ENCODE measurements at places on chromosomes 12 and 14. TPM values are rescaled to one million over a fixed set of nuclear protein-coding genes. Genes with fewer than 3 reads are reported as not detected.

- DNase-seq, result no peak
Observed at GRCh38 chr12:5123921-5124320, 80.2 kb downstream of the KCNA5 start.

GRCh38 chr14:95185033-95185766 lies 27.9 kb upstream of the DICER1 start:
- DNase-seq, result peak; percentile 70

DNA sequence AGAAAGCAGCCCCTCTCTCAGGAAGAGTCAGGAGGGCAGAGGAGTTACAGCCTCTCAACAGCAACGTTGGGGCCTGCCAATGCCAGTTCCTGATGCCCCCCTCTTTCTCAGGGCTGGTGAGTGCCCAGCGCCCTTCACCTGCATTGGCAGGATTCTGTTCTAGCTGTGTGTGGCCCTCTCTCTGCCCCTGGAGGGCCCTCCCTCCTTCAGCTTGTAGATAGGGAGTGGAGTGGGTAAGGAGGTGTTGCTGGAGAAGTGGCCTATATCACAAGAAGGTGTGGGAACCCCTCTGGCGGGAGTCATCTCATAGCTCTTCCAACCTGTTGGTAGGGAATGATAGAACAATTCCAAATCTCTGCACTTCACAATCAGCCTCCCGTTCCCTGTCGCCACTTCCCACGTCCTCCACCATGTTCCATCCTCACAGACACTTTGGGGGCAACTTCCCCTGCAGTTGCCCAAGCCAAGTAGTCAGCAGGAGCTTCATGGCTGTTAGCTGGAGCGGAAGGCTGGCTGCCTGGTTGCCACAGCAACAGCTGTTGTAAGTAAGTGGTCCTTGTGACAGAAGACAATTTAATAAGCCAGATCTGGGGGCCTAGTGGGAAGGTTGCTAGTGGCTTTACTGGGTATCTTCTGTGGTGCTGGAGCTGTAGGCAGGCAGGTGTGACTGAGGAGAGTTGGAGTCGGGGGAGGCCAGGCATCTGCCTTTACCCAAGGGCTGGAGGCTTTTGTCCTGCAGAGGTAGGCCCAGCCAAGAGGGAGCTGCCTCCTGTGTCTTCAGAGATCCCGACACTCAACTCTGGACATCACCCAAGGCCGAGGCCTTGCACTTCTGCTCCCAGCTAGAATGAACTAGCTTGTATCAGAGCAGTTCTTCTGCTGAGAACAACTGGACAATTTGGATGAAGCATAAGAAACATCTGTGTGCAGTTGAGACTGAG lies 38.4 kb downstream of the GALNT16 start:
- no peak for DNase-seq

DNA sequence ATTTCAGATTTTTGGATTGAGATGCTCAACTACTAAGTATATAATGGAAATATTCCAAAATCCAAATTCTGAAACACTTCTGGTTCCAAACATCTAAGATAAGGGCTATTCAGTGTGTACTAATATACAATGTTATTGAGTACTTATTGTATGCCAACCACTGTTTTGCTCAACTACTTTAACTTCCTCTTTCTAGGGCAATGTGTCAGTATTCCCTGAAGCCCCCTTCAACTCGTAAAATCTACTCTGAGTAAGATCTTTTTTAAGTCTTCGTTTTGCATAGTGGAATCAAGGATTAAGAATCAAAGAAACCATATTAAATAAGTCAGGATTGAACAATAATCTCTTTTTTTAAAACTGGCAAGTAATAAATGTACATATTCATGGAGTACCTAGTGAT lies 45.5 kb downstream of the SPATA7 start:
- DNase-seq, result no peak

BTG1 gene
- 235 TPM for total RNA-seq

GRCh38 chr14:88521818-88522217 lies 33.0 kb downstream of the PTPN21 start:
- DNase-seq, result no peak

DNA sequence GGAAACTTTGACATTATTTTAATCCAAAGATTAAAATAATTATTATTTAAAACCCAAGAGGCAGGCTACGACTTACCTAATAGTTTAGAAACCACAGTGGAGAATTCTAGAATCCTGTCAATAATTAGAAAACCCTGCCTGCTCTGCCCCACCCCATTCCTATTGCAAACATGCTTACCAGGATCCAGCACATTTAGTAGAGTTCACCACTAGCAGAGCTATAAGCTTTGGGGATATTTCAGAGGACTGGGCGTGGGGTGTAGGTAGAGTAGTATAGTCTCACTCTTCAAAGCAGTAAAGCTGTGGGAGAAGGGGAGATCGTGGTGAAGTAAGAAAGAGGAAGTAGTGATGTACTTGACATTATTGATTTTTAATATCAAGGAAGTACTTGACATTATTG lies 100.3 kb downstream of the FIGNL2 start:
- DNase-seq, result no peak

DNA sequence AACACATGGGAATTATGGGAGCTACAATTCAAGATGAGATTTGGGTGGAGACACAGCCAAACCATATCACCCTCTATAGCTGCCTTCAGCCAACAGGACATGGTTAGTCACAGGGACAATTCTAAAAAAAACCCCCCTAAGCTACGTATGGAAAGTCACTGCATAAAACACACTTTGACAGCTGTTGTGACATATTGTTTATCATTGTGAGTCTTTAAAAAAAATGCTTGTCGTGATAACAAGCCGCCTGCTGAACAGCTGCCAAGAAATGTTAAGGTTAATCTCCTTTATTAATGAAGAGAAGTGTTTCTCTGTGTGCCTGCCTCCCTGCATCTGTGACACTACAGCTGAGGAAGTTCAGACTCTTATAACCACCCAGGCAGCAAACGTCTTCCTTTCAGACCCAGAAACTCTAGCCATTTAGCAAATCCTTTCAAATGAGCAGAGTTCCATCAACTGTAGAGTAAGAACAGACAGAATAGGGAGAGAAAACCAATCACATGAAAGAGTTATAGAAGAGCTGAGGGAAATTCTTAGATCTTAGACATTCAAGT lies 1459.6 kb upstream of the TMEM132C start:
- DNase-seq, result no peak

PLBD1 gene
- total RNA-seq, result 41.9 TPM

- DNase-seq, result peak; percentile 80
Observed at GRCh38 chr12:117236456-117237001, 46.3 kb upstream of the FBXO21 start.

INHBC gene
- total RNA-seq, result not detected

DNA sequence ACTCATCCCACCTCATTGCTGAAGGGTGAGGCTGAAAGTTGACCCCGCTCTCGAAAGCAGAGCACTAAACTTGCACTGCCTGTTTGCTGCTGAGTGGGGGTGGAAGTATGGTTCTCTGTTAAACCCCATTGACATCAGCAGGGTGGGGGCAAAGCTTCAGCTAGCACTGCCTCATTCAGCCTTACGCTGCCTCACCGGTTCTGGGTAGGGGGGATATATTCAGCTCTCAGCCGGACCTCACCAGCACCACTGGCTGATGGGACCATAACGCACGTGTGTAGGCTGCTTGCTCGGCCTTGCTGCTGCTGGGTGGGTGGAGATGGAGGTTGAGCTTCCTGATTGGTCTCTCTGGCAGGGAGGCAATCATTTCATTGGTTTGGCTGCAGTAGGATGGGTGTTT lies 265.7 kb upstream of the RTL1 start:
- DNase-seq, result no peak

GRCh38 chr12:91091916-91092715 lies 19.2 kb downstream of the LUM start:
- no peak for DNase-seq

DNA sequence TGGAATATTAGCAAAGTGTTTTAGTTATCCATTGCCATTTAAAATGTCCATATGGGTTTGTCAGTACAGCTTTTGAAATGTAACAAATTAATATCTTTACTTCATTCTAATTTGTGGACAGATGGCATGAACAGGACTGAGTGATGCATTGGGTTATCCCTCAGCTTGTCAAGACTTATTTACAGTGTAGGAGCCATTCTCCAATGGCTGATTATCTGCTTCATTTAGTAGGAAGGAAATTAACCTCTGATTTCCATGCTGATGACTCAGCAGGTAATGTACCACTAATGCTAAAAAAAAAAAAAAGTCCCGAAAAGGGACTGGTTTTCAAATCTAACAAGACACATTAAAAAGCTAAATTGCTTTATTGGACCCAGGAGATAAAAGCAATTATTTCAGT lies 1149.0 kb upstream of the USP15 start:
- no peak for DNase-seq

DNA sequence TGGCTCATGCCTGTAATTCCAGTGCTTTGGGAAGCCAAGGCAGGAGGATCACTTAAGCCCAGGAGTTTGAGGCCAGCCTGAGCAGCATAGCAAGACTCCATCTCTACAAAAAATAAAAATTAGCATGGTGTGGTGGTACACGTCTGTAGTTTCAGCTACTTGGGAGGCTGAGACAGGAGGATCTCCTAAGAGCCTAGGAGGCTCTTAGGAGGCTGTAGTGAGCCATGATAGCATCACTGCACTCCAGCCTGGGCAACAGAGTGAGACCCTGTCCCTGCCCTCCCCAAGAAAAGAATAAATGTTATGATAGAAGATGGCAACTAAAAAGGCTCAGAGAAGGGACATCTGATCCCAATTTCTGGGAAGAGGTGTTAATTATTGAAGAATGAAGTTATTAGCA lies 3.2 kb upstream of the MANSC1 start:
- DNase-seq, result no peak

GRCh38 chr14:81281332-81281731 lies 60.6 kb upstream of the GTF2A1 start:
- no peak for DNase-seq

KRT71 gene
- total RNA-seq, result not detected

GLIPR1 gene
- 44.4 TPM for total RNA-seq

DNA sequence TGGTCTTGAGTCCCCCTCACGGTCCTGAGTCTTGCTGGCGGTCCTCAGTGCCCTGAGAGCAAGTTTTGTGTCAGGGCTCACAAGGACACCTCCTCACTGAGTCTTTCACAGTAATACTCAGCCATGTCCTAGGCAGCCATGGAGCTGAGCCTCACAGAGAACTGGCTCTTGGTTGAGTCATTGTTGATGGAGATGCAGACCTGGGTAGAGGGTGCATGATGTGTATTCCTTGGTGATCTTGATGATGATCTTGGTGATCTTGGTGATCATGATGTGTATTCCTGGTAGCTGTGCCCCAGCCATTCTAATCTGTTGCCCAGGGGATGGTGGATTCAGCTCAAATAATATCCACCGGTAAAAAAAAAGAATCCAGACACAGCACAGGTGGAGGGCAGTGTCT lies 495.4 kb downstream of the TMEM121 start:
- no peak for DNase-seq

- DNase-seq, result no peak
Observed at GRCh38 chr14:39726563-39726962, 294.3 kb upstream of the FBXO33 start.

SYNDIG1L gene
- total RNA-seq, result 0.26 TPM

GRCh38 chr12:68042212-68042699 lies 53.0 kb downstream of the IFNG-AS1 start:
- no peak for DNase-seq

GZMB gene
- total RNA-seq, result 2.8 TPM

DNA sequence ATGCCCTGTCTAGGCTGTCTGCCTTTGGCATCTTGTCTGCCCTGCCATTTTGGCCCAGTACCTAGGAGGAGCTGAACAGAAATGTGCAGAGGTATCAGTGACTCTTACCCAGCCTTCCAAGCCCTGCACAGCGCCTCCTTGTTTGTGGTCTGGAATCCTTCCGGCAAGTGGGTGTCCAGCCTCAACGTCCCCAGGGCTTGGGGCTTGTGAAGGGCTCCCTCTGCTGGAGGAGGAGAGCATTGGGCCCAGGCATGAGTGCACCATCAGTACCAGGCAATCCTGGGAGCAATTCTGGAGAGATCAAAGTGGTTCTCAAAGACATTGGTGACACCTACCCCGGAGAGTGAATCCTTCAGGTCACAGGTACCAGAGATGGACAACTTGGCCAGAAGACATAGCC lies 2.4 kb upstream of the TCL1B start:
- DNase-seq, result no peak

- DNase-seq, result no peak
Observed at GRCh38 chr14:105388110-105388951, 10.0 kb upstream of the TEX22 start.

DNA sequence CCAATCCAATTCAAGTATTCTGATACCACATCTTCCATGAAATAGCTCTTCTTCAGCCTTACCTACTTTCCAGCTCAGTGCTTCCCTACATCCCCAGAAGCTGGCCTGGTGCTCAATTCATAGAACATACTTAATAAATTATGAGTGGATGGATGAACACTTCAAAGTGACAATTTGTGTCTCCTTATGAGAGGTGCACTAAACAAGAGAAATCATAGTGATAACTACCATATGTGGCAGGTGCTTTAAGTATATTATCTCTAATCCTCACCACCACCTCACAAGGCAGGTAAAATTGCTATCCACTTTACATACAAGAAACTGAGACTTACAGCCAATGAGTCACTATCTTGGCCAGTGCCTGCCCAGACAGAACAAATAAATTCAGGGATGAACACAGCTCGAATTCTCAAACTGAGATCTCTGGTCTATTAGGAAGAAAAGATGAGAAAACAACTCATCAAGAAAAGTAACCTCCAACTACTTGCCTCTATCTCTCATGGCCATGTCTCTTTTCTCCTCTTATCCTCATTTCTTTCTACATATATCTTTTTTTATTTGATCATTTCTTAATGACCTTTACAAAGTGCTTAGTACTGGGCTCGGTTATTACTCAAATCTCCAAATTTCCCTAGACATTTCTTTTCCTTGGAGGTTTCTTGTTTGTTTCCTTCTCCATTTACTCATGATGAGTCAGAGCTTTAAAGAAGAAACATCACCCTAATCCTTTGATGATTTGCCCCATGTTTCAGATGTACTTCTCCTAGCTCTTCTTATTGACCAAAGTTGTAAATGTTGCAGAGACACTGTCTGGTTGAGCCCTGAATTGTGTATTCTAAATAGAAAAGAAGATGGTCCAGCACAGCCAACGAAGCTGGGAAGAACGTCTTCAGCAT lies 161.5 kb downstream of the RPS29 start:
- no peak for DNase-seq

- DNase-seq, result no peak
Observed at GRCh38 chr12:131239384-131240094, 285.8 kb downstream of the ADGRD1 start.

DNA sequence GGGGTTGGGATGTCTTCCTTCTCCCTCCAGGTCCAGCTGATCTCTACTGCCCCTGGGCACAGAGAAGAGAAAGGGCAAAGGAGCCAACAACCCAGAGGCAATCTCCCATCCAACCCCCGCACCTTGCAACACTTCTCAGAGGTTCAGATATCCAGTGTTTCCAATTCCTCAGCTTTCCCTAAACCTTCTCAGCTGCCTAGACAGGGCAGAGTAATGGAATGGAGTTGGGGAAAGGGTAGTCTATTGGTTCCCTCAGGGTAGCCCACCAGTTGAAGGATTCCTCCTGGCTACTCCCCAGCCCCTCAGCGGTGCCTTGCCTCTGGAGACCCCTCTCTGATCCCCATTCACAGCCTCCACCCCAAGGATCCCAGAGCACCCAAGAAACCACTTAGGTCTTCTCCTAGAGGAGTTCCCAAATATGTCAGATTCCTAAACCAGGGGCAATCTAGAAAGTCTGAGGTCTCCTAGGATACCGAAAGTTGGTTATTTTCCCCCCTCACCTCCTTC lies 537 bp downstream of the NFE2 start:
- no peak for DNase-seq

Data from mucosa of gallbladder (tissue), 1 donor.